ENCODE measurements at places on chromosomes 4 and X.

DNA sequence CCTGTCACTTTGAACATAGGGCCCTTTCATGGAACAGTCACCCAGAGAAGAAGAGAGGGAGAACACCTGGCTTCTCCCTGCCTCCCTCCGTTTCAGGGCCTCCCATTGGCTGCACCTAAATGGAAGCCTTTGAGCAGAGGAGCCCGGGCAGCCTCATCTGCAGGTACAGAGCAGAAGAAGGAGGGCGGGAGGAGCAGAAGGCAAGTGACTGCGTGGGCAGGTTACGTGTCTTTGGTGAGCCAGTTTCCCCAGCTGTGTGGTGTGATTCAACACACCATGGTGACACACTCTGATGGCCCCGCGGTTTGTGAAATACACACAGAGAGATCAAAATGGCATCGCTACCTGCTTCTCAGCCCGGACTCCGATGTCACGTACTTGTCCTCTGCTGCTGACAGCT lies 431 bp downstream of the C4orf50 start:
- no peak for DNase-seq

DNA sequence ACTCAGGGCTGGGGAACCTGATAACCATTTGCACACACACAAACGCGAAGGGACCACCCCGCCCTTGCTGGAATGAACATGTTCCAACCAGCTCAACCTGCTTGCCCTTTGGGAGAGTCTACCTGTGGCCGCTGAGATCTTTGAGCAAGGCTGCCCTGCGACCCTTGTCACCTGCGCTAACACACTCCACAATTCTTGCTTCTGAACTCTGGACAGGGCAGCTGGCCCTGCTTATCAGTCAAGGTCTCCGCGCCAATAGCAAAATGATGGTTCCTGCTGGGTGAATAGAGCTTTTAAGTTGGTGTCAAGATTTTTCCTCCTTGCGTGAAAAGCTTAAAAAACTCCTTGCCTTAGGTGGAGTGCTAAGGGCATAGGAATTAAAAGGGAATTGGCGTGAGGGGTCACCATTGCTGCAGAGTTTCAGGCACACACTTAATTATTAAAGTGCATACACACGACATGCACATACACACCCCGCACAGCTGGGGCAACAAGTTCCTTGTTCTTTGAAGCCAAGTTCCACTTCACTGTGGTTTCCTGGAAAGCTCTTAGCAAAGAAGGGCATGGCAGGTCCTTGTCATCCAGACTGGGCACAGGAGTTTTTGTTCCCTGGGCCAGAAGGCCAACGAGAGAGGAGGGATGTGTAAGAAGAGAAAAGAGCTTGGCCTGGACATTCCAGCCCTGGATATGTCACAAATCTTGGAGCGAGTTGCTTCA lies 207.7 kb downstream of the STIM2 start:
- DNase-seq: no peak

DNA sequence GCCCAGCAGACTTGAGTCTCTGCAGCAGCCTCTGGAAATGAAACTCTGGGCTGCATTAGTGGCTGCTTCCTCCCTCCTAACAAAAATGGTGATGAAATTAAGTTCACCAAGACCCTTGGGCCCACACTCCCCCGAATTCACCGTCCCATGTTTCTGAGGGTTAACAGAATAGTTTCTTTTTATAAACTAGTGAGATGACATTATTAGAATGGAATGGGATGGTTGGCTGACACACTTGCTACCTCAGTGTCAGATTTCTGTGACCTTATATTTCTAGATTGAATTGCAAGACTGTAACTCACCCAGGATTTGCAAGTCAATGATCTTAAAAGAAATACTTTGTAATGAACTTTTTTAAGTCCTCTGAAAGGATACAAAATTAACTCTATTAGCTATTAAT lies 127.1 kb downstream of the SHROOM3 start:
- DNase-seq: no peak

DNA sequence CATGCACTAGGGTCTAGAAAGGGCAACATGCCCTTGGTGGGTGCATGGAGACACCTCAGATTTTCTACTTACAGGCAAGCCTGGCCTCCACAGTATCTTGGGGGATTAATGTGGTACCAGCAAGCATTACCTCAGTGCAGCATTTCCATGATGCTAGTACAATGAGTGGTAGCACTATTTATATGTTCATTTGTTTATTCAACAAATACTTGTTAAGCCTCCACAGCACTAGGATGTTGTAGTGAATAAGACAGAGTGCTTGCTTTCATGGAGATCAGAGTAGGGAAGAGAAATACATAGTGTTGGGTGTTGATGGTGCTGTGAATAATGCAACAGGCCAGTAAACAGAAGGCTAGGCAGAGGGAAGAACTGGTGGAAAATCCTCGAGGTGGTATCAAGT lies 133.4 kb downstream of the KLHL8 start:
- no peak for DNase-seq

DNA sequence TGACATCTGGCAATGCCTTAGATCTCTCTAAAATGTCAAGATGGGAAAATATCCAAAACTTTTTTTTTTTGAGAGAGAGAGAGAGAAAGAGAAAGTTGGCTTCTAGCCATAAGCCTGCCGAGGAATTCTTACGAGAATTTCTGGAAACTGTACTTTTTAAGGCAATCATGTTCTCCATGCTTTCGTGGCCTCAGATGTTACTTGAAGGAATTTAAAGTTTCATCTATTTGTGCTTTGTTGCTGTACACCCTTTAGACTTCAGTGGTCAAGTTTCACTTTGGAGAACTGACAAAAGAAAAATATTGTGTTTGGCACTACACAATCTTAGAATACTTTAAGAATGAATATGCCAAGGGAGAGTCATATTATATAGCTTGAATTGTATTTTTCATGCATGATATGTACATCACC lies 53.9 kb downstream of the FAT4 start:
- no peak for DNase-seq

- DNase-seq: no peak
Observed at GRCh38 chr4:119735165-119735651, 106.6 kb upstream of the PDE5A start.

GRCh38 chr4:156169011-156169410 lies 215.3 kb upstream of the CTSO start:
- peak; percentile 17 for DNase-seq

DNA sequence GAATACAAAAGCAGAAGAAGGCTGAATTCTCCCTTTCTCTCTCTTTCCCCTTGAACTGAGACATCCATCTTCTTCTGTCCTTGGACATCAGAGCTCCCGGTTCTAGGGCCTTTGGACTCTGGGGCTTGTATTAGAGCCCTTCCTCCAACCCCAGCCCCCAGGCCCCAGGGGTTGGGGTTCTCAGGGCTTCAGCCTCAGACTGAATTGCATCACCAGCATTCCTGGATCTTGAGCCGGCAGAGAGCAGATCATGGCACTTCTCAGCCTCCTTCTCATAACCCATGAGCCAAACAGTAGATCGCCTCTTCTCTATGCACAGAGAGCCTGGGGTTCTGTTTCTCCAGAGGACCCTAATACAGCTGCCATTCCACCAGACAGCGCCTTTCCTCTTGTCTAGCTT lies 25.3 kb upstream of the CLDN24 start:
- DNase-seq: no peak
